Calu3 (cell line): ENCODE measurements at places on chromosomes 6 and 20.

GRCh38 chr6:106747139-106747538 is 117.8 kb downstream of the QRSL1 start:
- no peak for DNase-seq

DNA sequence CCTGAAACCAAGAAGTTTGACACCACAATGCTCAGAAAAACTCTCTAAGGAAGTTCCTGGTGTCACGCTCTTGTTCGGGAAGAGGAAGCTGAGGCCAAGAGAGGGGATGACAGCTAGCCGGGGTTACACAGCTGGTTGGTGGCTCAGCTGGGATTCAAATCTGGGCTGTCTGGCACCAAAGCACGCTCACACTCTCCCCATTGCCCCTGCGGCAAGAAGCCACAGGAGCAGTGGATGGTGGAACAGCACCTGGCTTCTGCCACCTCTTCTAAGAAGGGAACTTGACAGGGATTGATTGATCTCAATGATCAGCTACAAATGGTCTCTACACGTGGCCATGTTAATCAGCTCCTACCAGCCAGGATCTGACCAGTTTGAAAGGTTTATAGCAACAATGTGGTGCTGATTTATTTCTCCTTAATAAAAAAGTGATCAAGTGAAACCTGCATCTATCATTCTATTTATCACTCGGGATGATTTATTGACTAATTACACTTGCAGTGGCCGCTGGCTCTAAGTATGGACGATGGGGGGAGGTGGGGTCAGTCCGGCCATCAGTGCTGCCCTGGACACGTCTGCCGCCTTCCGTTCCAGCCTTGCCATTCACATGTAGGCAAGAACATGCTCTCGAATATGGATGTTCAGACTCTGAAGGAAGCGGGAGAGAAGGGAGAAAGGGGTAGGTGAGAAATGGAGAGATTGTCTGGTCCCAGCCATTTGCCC is 71.9 kb upstream of the TOP1 start:
- no peak for DNase-seq

DNA sequence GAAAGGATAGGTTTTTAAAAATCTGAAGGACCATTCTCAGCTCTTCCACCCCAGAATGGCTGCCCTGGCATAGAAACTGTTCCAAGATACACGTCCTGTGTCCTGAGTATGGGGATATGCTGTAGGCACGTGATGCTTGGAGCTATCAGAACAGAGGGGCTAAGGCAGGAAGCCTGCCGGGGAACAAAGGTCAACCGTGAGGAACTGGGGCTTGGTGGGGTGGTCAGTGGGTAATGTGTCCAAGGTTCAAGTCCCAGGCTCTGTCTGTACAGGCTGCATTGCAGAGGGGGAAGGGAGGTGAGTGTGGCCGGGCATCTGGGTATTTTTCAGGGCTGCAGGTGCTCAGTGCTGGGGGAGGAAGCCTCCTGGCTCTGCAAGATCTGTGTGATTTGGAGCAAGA is 479.6 kb upstream of the CHD6 start:
- no peak for DNase-seq

- DNase-seq, result peak; percentile 25
These were observed 74.0 kb downstream of the IGF2R start for GRCh38 chr6:160042788-160043301.

- DNase-seq, result no peak
These were observed 196.2 kb upstream of the THEMIS start for GRCh38 chr6:128097009-128097408.

DNA sequence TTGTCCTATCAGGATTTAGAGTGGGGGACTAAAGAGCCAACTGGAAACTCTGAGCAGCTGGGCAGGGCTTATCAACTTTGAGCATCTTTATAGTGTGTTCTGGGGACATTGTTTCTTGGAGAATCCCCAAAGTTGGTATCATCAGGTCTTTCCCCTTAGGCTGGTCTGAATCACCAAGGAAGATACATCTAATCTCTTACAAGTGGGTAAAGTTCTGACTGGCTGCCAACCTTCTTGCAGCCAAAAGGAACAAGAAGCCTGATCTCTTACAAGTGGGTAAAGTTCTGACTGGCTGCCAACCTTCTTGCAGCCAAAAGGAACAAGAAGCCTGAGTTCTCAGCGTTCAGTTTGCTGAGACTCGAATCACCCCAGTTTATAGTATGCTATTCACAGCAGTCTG is 1.6 kb upstream of the MED23 start:
- DNase-seq, result no peak

DNA sequence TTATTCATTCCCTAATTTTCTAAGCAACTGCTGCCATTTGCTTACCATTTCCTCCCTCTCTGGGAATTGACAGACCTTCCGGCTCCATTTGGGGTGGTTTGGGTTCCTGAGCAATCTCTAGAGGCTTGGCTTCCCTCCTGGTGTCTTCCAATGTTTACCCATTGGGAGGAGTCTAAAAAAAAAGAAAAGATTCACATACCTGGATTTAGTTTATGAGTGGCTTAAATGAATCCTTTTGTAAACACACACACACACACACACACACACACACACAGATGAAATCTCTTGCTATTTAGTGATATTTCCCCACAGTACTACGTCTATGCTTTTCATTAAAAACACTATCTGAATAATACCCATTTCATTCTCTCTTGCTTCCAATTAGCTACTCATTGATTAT is 48.3 kb upstream of the TRAF3IP2 start:
- DNase-seq, result no peak

DNA sequence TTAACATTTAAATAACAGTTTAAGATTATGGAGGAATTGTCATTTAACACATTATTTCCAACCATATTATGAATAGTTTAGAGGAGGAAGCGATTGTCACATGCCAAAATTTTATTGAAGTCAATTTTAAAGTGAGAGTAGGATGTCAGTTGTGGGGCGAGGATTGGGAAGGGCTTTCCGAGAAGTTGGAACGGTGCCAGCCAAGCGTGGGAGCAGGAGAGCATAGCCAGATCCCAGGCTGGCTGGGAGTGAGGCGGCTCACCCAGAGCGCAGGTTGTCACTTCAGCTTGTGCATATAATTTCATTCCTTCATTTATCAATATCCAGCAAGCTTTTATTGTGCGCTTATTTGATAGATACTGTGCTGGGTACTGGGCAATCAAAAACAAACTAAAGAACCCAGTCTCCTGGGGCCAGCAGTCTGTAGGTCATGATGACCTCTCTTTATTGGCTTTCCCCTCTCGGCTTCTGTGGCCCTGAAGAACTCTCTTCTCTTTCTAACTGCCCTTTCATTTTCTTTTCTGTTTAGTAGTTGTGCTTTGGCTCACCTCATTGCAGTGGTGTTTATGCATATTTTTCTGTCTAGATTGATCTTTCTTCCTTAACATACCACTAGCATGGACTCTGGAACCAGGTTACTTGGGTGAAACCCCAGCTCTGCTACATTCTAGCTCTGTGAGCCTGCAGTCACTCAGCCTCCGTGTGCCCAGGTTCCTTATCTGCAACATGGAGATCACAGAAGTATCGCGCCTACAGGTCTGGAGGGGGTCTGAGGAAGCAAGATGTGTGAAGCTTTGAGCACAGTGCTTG is 6.4 kb downstream of the CEP43 start:
- DNase-seq, result no peak

DNA sequence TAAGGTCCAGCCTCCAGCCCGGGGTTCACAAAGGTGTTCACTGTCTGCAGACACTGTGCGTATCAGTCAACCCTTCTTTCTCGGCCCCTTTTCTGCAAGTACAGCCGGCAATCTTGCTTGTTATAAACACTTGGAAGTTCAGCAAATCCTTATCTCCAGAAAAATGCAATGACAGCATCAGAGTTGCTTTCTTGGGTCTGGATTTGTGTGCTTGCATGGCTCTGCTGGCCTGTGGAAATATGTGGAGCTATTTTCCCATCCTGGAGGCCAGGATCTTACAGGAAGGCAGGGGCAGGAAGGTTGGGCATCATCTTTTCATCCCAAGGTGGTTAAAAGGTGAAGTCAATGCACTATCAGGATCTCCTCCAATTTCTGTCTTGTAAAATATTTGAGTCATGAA is 100.3 kb downstream of the SMOC2 start:
- DNase-seq, result no peak

DNA sequence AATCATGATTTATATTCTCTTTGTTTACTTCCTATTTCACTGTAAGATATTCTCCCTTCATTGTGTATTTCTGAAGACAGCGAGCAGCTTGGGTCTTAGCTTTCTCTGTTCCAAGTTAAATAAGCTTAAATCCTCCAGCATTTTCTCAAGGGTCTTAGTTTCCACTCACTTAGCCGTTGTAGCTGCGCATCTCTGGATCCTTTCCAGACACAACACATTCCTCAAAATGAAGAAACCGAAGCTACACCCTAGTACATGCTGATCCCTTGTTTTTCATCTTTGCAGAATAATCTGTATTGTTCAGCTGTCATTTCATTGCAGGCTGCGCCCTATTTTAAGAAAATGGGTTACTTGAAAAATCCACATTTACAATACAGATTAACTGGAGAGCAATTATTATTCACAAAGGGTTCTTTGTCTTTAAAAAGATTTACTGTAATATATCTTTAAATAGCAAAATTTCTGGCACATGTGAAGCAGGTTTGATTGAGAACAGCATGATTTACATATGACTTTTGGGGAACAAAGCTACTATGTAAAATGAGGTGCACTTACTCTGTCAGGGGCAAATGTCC is 375.8 kb downstream of the QKI start:
- no peak for DNase-seq

- DNase-seq, result no peak
These were observed 70.7 kb upstream of the POPDC3 start for GRCh38 chr6:105250533-105250932.

DNA sequence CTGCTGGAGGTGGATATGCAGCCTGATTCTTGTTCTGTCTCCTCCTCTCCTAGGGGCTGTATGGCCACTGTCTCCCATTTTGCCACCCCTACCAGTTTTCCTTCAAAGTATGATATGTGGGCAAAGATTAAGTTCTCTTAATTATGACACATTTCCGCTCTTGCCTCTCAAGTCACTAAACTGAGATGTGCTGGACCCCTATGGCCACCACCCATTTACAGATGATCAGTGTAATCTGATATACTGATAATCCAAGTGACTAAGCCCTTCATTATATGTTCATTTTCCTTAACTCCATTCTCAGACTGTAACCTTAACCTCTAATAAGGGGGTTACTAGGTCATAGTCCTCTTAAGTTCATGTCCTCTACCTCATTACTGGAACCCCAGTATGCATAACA is 711 bp upstream of the C20orf141 start:
- no peak for DNase-seq

- no peak for DNase-seq
These were observed 26.2 kb downstream of the BCAS1 start for GRCh38 chr20:54044156-54044555.

DNA sequence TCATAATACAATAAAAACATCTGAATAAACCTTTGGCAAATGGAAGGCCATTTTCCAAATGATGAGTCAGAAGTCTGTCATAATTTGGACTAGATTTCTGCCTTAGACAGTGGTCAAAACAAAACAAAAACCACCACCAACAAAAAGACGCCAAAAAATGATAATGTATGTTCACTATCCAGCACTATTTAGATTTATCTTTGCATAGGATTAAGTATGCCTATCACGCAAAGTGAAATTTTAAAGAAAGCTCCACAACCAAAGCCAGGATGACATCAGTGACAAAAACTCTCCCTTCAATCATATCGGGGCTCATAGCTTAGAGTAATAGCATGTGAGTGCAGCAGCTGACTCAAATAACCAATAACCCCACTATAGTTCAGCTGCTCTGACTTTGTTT is 201.9 kb downstream of the MOXD1 start:
- no peak for DNase-seq

DNA sequence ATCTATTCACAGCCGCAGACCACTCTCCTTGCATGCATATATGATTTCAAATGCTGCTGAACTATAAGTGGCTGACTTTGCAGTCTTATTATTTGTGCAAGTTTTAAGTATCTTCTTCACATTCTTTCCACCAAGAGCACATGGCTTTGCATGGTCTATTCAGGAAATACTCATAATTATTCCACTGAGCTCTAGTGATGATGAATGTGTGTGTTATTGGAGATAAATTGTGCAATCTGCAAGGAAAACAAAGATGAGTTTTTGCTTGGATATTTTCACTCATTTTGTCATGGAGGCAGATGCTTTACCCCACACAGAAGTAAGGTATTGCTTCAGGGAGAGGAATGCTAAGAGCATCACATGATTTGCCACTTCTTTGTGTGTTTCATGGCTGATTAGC is 764.6 kb downstream of the TBC1D32 start:
- no peak for DNase-seq

DNA sequence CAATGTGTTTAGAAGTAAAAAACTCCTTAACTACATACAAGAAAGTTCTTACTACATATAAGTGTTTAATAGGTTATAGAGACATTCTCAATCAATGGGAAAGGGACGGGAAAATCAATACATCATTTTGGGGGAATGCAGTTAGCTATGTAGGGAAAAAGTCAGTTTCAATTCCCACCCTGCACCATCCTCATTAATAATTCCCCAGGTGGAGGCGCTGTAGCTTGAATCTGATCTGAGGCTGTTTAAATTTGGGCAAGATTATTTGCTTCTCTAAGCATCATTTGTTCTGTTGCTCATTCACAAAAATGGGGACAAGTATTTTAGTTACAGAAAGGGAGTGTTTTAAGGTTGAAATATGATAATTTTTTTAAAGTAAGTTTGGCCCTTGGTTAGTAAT is 19.1 kb downstream of the OLIG3 start:
- no peak for DNase-seq

- DNase-seq, result no peak
These were observed 23.6 kb upstream of the MARCKS start for GRCh38 chr6:113833537-113833936.

DNA sequence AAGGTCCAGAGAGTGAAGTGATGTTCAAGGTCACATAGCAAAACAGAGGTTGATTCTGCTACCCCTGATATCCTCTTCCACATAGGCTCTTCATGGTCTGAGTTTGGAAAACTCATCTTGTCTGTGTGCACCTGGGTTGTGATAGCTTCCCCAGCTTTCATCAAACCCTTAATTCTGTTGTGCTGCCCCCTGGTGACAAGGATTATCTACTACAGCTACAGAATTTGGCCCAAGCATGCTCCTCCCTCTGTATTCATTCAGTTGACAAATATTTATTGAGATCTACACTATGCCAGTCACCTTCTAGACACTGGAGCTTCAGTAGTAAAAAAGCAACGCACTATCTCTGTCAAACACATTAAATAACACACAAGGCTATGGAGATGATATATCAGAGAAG is 50.4 kb downstream of the SMPDL3A start:
- peak; percentile 73 for DNase-seq

GRCh38 chr20:37327748-37328147 is 18.2 kb upstream of the SRC start:
- no peak for DNase-seq

DNA sequence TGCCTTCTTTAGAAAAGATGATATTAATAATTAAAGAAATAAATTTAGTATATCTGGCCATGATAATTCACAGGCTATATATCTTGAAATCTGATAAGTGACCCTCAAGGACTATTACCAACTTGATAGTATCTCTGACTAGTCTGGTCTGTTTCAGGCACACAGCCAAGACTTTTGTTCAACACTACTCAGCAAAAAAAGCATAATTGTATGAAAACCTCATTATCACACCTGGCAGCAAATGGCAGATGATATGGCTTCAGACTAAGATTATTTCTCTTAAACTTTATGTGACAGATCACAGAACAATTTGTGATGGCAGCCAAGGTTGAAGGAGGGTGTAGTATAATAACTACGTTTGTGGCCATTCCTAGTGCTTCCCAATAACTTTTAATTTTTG is 114.7 kb downstream of the RWDD2A start:
- no peak for DNase-seq

GRCh38 chr20:57387945-57388371 is 3.2 kb upstream of the RBM38 start:
- no peak for DNase-seq
